ENCODE measurements at places on chromosomes 3 and 15.

DNA sequence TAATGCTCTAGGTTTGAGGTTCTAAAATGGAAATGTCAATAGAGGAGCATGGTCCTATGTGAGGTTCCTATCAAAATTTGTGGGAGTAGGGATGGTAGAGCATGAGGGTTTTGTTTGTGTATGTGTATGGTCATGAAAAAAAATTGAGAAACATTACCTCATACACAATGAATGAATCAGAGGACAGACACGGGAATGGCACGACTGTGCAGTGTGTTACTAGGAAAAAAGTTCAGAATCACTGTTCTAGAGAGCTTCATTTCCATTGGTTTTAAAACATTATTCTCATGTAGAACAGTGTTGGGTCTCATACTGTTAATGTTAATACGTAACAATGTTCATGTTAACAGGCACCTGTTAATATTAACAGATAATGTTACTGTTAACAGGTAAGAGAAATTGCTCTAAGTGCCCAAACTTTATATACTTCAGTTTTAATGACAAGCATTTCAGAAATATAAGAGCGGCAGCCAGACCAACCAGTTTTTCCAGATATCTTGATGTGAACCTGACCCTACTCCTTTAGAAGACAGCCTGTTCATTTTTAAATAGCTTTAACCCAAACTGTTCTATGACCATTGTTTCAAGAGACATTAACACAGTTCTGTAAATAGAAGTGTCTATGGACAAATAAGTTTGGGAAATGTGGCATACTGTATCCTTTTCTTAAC, 48.0 kb downstream of the SLC15A2 start:
- no peaks in the 10 kb centered on the region for H3K27me3 ChIP-seq
- no peak overlapping the region for H3K4me3 ChIP-seq
- H3K4me1 ChIP-seq, result no peaks in the 10 kb centered on the region
- DNase-seq, result no peak
- peaks cover 8% of the 10 kb centered on the region for H3K36me3 ChIP-seq

- peak; percentile 74 for DNase-seq
- peak overlapping the region; percentile 23 for H3K4me3 ChIP-seq
- peaks cover 62% of the 10 kb centered on the region for H3K36me3 ChIP-seq
These were observed 35.9 kb downstream of the SATB1 start for GRCh38 chr3:18389108-18389733.

GRCh38 chr15:71476823-71477222, 333.5 kb upstream of the NR2E3 start:
- no peaks in the 10 kb centered on the region for H3K4me1 ChIP-seq
- DNase-seq, result no peak
- H3K4me3 ChIP-seq, result no peak overlapping the region
- H3K36me3 ChIP-seq, result no peaks in the 10 kb centered on the region

DNA sequence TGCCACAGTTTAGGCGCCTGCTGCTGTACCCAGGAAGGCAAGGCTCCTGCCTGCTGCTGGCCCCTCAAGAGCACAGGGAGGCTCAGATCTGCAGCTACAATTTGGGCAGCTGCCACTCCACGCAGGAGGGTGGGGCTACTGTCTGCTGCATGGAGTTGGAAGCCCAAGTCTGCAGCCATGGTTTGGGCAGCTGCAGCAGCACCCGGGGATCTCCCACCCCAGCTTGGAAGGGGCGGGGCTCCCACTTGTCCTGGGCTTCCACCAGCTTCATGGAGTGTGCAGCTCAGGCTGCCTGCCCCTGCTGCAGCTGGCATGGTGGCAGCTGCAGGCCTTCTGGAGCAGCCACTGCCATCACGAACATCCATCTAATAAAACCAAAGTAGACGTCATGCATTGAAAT, 512.9 kb downstream of the PYDC2 start:
- no peaks in the 10 kb centered on the region for H3K36me3 ChIP-seq
- no peak overlapping the region for H3K27ac ChIP-seq
- H3K4me1 ChIP-seq, result no peaks in the 10 kb centered on the region
- no peak overlapping the region for H3K4me3 ChIP-seq

GRCh38 chr3:195757438-195757770, 36.6 kb downstream of the MUC20 start:
- H3K4me1 ChIP-seq, result peaks cover 17% of the 10 kb centered on the region
- no peak overlapping the region for H3K27ac ChIP-seq
- H3K27me3 ChIP-seq, result peaks cover 26% of the 10 kb centered on the region
- H3K4me3 ChIP-seq, result no peak overlapping the region
- no peaks in the 10 kb centered on the region for H3K36me3 ChIP-seq
- no peak for DNase-seq

DNA sequence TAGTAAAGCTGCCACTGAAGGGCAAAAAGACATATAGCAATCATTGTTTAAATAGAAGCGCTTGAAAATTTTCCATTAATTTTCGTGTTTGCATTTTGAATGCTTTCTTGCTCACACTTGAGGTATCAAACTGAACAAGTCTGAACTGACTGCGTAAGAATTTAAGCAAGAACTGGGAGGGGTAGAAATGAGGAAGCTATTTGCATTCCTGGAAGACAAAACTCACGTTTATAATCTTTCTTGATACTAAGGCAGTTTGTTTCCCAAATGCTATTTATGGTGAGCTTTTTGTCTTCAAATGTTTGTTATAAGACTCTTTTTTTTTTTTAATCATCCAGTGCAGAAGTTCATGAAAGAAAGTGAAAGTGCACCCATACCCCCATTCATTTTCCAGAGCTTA, 499.8 kb upstream of the TPRG1 start:
- DNase-seq, result no peak
- peaks cover 16% of the 10 kb centered on the region for H3K4me1 ChIP-seq
- H3K36me3 ChIP-seq, result peaks cover 6% of the 10 kb centered on the region
- H3K27me3 ChIP-seq, result no peaks in the 10 kb centered on the region
- H3K27ac ChIP-seq, result peak overlapping the region; percentile 4

DNA sequence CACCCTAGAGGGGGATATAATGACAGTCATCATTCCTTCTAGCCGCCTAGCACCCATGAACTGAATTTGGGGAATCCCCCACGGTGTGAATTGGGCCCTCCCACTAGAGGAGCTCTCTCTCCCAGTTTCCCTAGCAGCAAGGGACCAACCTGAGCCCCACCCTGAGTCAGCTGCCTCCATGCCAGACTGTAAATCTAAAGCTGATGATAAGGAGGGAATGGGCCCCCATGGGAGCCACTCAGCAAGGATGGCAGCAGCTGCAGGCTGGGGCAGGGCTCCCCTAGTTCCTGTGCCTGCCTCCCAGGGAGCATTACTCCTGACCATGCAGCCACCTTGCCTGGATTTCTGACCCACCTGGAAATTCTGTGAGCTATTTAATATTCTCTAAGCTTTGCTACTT, 57.0 kb upstream of the PXYLP1 start:
- peaks cover 9% of the 10 kb centered on the region for H3K27me3 ChIP-seq
- H3K27ac ChIP-seq, result no peak overlapping the region
- H3K4me1 ChIP-seq, result no peaks in the 10 kb centered on the region
- H3K4me3 ChIP-seq, result no peak overlapping the region
- H3K36me3 ChIP-seq, result no peaks in the 10 kb centered on the region

GRCh38 chr3:13044496-13045240, 28.6 kb downstream of the IQSEC1 start:
- no peaks in the 10 kb centered on the region for H3K27me3 ChIP-seq
- H3K4me1 ChIP-seq, result peaks cover 21% of the 10 kb centered on the region
- no peak overlapping the region for H3K4me3 ChIP-seq
- no peak overlapping the region for H3K27ac ChIP-seq
- DNase-seq, result no peak

DNA sequence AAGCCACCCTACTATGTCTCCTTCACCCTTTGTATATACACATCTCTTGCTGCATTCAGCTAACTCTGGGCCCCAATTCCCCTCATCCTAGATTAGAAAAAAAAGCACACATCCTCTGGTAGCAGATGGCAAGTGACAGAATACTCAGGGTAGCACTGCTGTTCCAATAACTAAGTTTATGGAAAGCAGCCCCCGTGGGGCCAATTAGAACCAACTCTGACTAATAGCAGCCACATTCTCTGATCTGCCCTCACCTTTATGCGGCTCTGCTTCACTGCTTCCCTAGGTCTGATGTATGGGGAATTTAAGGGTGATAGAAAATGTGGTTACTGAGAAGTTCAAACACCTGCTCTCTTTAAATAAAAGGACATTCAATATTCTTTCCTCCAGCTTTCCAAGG, 74.9 kb upstream of the SETMAR start:
- H3K27ac ChIP-seq, result no peak overlapping the region
- no peak for DNase-seq
- H3K27me3 ChIP-seq, result peaks cover 3% of the 10 kb centered on the region
- no peak overlapping the region for H3K4me3 ChIP-seq
- no peaks in the 10 kb centered on the region for H3K4me1 ChIP-seq

DNA sequence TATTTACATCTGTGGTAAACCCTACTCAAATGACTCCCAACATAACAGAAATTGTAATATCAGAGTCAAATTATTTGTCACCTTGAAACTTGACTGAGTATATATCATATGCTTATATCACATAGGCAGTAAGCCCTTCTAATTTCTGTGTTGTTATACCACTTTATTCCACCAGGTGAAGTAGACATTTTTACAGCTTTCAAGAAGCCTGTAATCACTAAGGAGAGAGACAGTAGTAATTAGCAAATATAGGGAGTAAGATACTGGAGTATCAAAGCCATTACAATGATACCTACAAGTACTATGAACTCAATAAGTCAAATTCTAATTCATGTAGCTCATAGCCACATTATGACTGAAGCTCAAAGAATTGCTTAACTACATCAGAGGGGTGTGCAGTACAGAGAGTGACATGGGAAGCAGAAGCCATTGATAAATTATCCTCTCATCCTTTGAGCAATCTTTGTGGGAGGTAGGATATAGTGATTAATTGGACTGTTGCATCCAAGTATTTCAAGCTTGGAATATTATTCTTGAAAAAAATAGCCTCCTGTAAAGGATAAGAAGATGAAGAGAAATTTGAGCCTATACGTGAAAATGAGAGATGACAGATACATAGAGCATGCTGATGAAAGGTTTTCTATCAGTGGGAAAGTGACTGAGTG, 1005.9 kb downstream of the ZPLD1 start:
- no peaks in the 10 kb centered on the region for H3K27me3 ChIP-seq
- no peak overlapping the region for H3K27ac ChIP-seq
- H3K4me1 ChIP-seq, result no peaks in the 10 kb centered on the region
- no peaks in the 10 kb centered on the region for H3K36me3 ChIP-seq
- no peak overlapping the region for H3K4me3 ChIP-seq

DNA sequence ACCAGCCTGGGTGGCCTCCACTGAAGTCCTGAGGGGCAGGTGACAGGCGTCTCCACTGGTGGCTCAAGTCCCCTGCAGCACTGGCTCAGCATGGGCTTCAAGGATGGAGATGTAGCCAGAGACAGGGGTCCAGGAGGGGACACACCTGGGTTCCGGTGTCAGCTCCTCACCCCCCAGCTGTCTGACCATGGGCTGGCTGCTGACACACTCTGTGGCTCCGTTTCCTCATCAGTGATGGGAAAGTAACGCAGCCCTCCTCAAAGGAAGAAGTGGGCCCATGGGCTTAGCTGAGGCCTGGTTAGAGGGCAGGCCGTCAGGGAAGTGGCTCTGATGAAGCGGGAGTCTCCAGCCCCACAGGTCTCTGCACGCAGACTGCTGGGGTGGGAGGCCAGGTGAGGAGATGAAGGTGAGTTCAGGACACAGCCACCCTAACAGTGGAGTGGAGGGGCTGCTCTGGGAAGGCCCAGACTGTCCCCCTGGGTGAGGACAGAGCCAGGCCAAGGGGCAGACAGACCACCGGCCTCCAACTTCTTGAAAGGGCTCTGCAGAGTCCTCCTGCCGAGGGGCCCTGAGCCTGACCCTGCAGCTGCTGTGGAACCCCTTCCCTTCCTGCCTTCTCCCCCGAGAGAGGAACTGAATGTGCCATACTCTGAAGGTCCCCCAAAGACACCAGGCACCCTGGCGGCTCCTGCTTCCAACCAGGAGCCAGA, 24.0 kb downstream of the PSTPIP1 start:
- H3K27ac ChIP-seq, result peak overlapping the region; percentile 98
- H3K36me3 ChIP-seq, result peaks cover 56% of the 10 kb centered on the region
- no peaks in the 10 kb centered on the region for H3K27me3 ChIP-seq
- no peak for DNase-seq
- peak overlapping the region; percentile 76 for H3K4me3 ChIP-seq
- peaks cover 81% of the 10 kb centered on the region for H3K4me1 ChIP-seq

DNA sequence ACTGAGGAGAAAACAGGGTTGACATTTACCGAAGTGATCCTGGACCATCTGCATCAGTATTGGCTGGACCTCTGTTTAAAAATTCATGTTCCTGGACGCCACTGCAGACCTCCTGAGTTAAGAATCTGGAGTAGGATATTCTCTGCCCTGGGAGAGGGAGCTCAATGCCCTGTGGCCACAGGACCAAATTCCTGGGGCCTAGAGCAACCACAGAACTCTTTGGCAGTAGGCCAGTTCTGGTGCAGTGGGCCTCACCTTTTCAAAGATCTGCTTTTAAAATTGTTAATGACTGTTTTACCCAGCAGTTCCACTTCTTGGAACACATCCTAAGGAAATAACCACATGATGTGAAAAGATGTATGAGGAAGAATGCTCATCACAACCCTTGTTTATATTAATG, 133.3 kb upstream of the ADPGK start:
- no peak overlapping the region for H3K27ac ChIP-seq
- no peaks in the 10 kb centered on the region for H3K36me3 ChIP-seq

DNA sequence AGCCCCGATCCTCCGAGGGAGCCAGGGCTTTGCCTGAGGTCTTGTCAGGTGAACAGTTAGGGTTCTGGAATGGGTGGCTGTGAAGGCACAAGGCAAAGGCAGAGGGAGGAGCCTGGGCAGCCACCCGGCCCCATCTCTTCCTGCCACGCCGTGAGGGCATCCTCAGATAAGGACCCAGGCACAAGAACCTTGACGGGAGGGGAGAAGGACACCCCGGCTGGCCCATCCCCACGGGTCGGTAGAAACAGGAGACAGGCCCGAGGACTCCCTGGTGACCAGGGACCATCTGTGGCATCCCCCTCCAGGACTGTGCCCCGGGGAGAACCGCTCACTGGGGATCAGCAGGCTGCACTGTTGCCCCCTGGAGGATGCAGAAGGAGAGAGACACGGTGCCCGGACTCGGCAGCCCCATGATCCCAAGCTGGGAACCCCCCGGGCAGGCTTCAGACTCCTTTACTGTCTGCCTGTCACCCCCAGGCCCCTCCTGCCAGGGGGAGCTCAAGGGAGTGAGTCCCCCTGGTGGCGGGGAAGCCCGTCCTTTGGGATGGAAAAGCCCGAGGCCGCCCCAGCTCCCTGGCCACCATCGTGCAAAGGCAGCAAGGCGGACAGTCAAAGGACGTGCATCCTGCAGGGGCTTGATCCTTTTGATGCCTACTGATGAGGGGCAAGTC, 12.3 kb upstream of the PCSK6 start:
- peaks cover 28% of the 10 kb centered on the region for H3K4me1 ChIP-seq
- H3K27me3 ChIP-seq, result peaks cover 9% of the 10 kb centered on the region
- peak overlapping the region; percentile 42 for H3K27ac ChIP-seq
- H3K4me3 ChIP-seq, result peak overlapping the region; percentile 75
- peak; percentile 84 for DNase-seq

DNA sequence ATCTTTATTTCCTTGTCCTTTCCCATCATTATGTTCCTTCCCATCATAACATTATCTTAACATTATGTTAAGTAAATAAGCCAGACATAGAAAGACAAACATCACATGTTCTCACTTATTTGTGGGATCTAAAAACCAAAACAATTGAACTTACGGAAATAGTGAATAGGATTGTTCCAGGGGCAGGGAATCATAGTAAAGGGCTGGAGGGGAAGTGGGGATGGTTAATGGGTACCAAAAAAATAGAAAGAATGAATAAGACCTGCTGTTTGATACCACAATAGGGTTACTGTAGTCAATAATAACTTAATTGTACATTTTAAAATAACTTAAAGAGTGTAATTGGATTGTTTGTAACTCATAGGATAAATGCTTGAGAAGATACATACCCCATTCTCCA, 36.7 kb upstream of the MBNL1 start:
- no peaks in the 10 kb centered on the region for H3K36me3 ChIP-seq
- H3K27ac ChIP-seq, result no peak overlapping the region
- H3K27me3 ChIP-seq, result no peaks in the 10 kb centered on the region
- peaks cover 43% of the 10 kb centered on the region for H3K4me1 ChIP-seq
- H3K4me3 ChIP-seq, result no peak overlapping the region

Measured in activated CD4-positive, alpha-beta T cell treated with anti-CD3 and anti-CD28 coated beads, Interleukin-2, amount 10 ng/mL, durations not matched to agents 24 days and 14 days (primary cell).